CD4-positive, alpha-beta T cell treated with Interleukin-10 for 1 hour (primary cell): ENCODE measurements at places on chromosomes 16 and 17.

GRCh38 chr17:9544221-9544620 lies 31.4 kb downstream of the STX8 start:
- DNase-seq: no peak

GRCh38 chr17:49959183-49959935 lies 9.6 kb upstream of the DLX4 start:
- no peak for DNase-seq

GRCh38 chr17:2874189-2874686 lies 78.0 kb downstream of the RAP1GAP2 start:
- DNase-seq: no peak

GRCh38 chr16:19589771-19590302 lies 34.3 kb downstream of the VPS35L start:
- DNase-seq: no peak

- DNase-seq: peak; percentile 61
Observed at GRCh38 chr17:39777534-39778365, 40.0 kb downstream of the GRB7 start.

- no peak for DNase-seq
Observed at GRCh38 chr16:5506021-5506420, 408.4 kb upstream of the EEF2KMT start.
